ENCODE measurements at places on chromosomes 12 and 14.

- H3K4me1 ChIP-seq: no peaks in the 10 kb centered on the region
- H3K4me3 ChIP-seq: no peak overlapping the region
- no peaks in the 10 kb centered on the region for H3K36me3 ChIP-seq
Observed at GRCh38 chr14:63362389-63362819, 43.7 kb upstream of the GPHB5 start.

DNA sequence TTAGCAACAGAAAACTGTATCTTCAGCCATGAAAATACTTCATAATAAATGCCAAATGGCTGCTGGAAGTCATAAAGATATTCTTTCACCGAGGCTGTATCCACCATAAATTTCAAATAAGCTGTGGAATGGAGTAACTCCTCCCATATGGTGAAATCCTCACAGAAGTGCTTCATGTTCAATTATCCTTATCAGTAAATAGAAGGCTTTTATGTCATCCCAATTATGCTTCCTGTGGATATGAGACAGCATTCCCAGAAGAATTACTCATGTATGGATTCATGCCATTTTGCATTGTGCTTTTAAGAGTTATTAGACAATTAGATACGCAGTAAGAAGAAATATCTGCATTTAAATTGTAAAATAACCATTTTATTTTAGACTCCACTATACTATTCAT is 99.0 kb downstream of the RTN1 start:
- no peak overlapping the region for H3K4me3 ChIP-seq
- H3K4me1 ChIP-seq: no peaks in the 10 kb centered on the region
- peaks cover 2% of the 10 kb centered on the region for H3K27me3 ChIP-seq
- no peak for DNase-seq
- H3K27ac ChIP-seq: no peak overlapping the region

- no peak for DNase-seq
- no peaks in the 10 kb centered on the region for H3K27me3 ChIP-seq
- H3K27ac ChIP-seq: no peak overlapping the region
- no peaks in the 10 kb centered on the region for H3K36me3 ChIP-seq
- no peak overlapping the region for H3K4me3 ChIP-seq
Observed at GRCh38 chr14:74533576-74533975, 40.0 kb downstream of the ISCA2 start.

DNA sequence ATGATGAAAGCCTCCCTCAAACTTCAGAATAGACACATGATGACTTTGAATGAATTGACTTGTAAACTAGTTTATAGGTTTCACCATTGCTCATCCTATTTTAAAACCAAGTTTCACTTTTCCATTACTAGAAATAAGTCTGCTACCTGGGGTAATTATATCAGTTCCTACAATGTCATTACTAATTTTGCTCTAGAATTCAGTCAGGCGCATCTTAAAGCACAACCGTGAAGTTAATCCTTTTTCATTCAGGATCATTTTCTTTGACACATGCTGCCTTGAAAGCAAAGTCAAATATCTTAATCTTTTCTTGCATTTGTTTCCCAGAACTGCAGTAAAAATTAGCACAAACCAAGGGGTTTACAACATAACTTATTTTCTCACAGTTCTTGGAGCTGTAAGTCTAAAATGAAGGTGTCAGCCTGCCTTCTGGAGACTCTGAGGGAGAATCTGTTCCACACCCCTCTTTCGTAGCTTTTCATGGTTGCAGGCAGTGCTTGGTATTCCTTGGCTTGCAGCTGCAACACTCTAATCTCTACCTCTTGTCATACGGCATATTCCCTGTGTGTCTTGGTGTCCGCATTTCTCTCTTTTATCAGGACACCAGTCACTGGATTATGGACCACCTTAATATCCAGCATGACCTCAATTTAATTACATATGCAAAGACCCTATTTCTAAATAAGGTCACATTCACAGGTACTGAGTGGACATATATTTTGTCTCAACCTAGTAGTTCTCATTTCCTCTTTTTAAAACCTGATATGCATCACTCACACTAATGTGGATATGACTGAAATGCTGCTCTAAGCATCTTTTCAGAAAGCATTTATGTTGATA is 114.3 kb upstream of the PDZRN4 start:
- no peaks in the 10 kb centered on the region for H3K36me3 ChIP-seq
- no peak overlapping the region for H3K4me3 ChIP-seq
- no peak for DNase-seq

DNA sequence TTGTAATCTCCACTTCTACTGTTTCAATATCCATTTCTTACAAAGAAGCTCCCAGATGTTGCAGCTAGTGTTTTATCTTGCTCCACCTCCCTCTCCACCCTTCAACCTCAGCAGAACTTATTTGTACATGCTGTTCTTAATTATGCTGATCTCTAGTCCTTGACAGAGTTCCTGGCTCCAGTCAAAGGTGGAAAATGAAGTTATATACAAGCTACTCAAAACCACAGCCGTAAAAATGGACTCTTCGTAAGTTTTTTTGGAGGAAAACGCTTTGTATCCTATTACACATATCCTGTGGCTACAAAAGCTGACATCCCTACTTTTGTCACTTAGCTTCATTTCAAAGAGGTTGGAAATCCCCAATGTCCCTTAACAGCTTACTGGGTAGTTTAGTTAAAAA is 1.3 kb downstream of the CLEC1A start:
- H3K36me3 ChIP-seq: no peaks in the 10 kb centered on the region

DNA sequence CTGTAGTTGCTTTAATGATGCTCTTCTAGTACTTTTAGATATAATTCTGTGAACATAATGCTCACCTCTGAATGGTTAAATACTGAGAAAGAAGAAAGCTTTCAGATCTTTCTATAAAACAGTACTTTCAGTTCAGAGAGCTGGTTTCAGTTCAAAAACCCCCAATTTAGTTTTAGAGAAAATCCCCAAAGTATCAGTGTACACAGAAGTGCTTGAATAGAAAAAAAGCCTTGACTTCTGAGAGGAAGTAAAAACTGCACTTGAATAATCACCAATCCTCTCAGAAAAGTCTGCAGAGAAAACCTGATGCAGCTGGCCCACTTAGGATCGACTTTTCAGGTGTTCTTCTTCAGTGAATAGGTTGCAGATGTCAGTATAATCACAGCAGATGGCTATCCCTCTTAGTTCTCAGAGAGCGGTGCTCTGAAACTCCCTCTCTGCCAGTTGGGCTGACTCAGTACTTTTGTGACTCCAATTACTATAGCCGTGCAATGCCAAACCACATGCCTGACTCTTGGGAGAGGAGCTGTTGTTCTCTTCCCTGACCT is 616.3 kb downstream of the LRFN5 start:
- H3K36me3 ChIP-seq: no peaks in the 10 kb centered on the region
- no peak overlapping the region for H3K27ac ChIP-seq
- no peaks in the 10 kb centered on the region for H3K27me3 ChIP-seq
- no peak for DNase-seq
- H3K4me3 ChIP-seq: no peak overlapping the region
- H3K4me1 ChIP-seq: no peaks in the 10 kb centered on the region

GRCh38 chr14:27015065-27015464 is 417.2 kb upstream of the NOVA1 start:
- no peak overlapping the region for H3K27ac ChIP-seq
- DNase-seq: no peak
- no peaks in the 10 kb centered on the region for H3K27me3 ChIP-seq
- H3K4me3 ChIP-seq: no peak overlapping the region

GRCh38 chr14:54638135-54638446 is 71.2 kb downstream of the SAMD4A start:
- H3K27me3 ChIP-seq: peaks cover 8% of the 10 kb centered on the region
- DNase-seq: no peak
- H3K4me3 ChIP-seq: no peak overlapping the region
- peaks cover 2% of the 10 kb centered on the region for H3K36me3 ChIP-seq
- H3K27ac ChIP-seq: no peak overlapping the region
- H3K4me1 ChIP-seq: no peaks in the 10 kb centered on the region

DNA sequence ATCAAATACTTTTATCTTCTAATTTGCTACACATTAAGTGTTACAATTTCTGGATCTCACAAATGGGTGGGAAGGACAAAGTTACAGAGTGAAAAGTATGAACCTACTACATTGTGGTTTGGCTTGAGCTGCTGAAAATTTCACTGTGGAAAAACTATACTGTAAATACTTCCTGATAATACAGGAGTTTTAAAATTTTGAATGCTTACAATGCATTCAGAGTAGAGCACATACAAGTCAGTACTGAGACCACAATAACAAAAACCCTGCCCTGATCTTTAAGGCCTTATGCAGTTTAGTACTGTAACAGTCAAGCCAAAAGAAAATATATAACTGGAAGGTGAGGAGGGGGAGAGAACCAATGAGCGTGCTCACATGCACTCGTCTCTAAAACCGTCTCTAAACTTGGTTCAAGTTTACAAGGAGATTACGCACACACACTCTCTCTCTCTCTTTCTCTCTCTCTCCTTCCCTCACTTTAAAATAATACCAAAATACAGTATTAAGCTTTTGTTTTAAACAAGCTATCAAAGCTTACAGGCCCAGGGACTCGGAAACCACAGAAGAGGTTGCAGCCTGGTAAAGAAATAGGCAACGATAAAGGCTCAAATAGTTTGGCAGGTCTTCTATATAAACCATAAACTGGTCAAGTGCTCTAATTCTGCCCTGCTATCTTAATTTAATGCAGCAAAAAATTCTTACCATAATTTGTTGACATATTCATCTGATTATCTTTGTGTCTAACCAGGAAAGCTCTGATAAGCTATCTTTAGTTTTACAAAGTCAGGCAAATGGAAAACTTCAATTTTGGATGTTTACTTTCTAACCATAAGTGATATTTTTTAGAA is 58.0 kb downstream of the ATF7 start:
- no peaks in the 10 kb centered on the region for H3K27me3 ChIP-seq
- H3K4me1 ChIP-seq: peaks cover 48% of the 10 kb centered on the region
- no peak overlapping the region for H3K27ac ChIP-seq

Measured in activated CD4-positive, alpha-beta T cell treated with anti-CD3 and anti-CD28 coated beads, Interleukin-2, amount 10 ng/mL, durations not matched to agents 7 days and 5 days (primary cell).